ENCODE measurements at places on chromosomes 16 and 17.

DNA sequence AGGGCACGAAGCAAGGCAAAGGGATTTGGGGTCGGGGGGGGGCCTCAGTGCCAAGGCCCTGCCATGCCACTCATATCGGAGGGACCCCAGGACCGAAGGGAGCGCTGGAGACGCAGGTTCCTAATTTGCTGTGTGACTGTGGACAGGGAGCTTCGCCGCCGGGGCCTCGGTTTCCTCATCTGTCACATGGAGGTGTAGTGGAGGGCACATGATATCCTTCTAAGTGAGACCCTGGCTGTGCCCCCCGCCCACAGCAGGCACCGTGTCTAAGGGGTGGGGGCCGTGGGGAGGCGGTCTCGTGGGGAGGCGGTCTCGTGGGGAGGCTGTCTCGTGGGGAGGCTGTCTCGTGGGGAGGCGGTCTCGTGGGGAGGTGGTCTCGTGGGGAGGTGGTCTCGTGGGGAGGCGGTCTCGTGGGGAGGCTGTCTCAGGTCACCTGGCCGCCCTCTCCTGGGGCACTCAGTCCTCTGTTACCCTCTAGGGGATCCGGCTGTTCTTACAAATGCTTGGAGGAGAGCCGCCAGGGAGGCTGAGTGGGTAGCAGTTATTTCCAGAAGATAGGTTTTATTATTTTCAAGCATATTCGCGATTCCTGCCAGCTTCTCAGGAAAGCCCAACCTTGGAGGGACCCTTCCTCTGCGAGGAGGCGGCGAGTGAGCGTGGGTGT lies 205.0 kb downstream of the NTN1 start:
- no peak for DNase-seq

- no peak for DNase-seq
These were observed 123.3 kb downstream of the CCT6B start for GRCh38 chr17:34837876-34838478.

DNA sequence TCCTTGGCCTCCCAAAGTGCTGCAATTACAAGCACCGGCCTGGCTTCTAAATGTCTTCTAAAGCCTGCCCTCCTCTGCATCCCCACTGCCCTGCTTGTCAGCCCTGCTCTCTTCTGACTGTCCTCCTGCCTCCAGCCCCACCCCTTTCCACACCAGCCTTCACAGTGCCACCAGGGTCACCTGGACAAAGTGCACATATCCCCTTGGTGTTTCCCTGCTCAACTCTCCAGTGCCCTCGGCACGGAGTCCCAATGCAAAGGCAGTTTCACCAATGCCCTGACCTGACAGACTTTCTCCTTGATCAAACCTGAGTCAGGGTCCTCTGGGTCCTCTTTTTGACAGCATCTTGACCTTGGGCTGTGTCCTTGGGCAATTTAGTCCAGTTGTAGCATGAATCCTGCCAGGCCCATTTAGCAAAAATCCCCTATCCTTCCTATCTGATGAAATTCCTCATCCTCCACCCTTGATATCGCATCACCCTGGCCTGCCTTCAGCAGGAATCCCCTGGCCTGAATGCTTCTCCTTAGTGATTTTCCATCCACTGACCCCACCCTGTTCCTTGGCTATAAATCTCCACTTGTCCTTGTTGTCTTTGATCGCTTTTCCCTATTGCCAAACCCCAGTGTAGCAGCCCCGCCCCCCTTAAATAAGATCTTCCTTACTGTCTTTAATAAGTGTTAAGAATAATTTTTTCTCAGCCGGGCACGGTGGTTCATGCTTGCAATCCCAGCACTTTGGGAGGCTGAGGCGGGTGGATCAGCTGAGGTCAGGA lies 42.7 kb upstream of the ETV4 start:
- no peak for DNase-seq

DNA sequence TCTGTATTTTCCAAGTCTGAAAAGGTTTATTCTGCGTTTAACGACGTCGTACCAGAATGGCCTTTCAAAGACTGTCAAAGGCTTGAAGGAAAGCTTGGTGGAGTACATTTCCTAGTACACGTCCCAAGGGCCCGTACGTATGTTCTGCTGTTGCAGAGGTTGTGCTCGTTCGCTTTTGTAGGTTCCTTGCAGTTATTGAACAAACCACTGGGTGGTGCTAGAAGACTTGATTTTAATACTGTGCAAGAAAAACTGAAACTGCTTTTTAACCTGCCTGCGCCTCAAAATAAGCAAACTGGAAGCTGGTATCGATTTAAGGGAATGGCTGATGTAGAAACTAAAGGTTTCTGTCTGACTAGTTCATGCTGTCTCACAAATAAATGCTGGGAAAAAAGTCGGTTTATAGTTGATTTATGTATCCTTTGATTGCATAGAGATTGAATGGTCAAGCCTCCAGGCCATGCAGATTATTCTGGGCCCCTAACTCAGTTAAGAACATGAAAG lies 54.6 kb downstream of the USP10 start:
- peak; percentile 91 for DNase-seq

DNA sequence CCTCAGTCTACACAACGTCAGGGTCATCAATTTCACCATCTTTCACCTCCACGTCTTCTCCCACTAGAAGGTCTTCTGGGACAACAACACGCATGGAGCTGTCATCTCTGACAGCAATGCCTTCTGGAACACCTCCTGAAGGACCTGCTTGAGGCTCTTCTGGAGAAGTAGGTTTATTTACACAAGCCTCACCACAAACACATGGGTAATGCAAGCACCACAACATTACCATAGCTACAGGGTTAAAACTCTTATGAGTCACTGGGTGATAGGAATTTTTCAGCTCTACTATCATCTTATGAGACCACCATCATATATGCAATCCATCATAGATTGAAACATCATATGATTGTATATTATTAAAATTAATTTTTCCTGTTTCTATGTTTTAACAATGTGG lies 215.4 kb downstream of the CHD9NB start:
- DNase-seq = no peak

Data from fibroblast of upper back skin (primary cell).